AG09309 (cell line): ENCODE measurements at places on chromosomes 11 and 22.

DNA sequence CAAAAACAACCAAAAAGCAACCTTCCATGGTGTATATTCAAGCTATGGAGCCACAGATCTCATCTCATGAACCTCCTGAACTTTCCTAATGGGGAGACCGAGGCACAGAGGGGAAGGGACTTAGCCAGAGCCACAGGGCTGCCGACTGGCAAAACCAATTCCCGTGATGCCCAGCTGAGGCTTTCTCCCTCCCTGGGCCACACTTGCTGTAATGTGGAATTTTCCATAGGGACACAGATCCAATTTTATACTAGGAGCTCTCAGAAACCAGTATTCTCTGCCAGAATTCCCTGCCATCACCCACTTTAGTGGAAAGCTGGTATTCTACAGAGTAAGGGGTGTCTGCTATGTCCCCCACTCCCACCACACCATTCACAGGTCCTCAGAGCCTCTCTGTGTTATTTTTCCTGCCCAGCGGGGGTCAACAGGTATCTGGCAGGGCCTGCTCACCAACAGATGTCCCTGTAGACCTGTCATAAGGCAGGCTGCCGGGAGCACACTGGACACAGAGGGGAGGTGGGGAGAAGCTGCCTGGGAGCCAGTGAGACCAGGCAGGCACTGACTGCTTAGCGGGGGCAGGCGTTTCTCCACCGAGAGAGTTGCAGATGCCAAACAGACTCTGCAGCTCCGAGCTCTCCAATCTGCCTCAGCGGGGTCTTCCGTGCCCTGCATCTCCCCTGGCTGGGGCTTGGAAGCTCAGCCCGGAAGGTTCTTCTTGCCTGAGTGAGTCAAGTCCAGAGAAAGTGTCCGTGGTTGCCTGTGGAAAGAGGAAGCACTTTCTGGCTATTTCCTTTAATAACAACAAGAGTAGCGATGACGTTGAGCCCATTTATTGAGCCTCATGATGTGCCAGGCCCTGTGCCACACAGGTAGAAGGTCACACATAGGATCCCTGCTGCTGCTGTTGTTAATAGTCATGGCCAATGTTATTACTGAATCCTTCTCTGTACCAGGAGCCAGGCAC, 26.3 kb downstream of the RPS6KA4 start:
- DNase-seq, result no peak

GRCh38 chr11:134542401-134543165, 130.5 kb upstream of the B3GAT1 start:
- DNase-seq, result no peak

DNA sequence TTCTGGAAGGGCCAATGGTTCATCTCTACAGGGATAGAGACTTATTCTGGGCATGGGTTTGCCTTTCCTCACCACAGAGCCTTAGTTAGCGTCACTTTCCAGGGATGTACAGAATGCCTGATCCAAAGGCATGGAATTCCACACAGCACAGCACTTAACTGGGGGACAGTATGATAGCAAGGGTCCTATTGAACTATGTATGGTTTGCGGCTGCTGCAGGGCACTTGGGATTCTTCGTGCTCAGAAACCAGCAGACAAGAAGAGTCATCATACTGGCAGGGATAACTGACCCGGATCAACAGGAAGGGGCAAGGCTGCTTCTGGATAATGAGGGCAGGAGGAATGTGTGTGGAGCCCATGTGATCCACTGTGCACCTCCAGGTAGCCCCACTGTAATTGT, 105.7 kb downstream of the SWAP70 start:
- no peak for DNase-seq

GRCh38 chr11:12787847-12788246, 113.6 kb downstream of the TEAD1 start:
- no peak for DNase-seq

DNA sequence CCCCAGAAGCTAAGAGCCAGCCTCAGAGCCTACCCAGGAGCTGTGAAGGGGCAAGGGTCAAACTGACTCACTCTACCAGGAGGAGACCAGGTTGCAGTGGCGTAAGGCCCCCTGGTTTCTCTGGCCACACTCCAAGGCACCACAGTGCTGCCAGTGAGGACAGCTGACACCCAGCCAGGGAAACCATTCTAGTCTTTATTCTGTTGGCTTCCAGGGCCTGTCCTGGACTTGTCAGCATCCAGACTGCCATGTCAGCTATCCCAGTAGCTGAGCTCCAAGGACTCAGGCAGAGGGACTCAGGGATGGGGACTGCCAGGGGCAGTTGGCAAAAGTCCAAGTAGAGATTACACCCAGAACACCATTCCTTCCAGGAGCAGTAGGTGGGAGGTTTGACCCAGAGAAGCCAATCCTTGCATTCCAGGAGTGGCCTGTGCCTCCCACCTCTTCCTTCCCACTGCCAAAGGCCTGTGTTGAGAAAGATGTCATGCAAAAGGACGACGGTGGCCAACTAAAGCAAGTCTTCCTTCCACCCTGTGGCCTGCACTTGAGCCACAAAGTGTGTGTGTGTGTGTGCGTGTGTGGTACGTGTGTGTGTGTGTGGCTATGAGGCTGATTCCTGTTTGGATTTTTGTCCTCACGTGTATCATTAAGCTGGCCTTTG, 3.6 kb upstream of the MAPK8IP1 start:
- no peak for DNase-seq

DNA sequence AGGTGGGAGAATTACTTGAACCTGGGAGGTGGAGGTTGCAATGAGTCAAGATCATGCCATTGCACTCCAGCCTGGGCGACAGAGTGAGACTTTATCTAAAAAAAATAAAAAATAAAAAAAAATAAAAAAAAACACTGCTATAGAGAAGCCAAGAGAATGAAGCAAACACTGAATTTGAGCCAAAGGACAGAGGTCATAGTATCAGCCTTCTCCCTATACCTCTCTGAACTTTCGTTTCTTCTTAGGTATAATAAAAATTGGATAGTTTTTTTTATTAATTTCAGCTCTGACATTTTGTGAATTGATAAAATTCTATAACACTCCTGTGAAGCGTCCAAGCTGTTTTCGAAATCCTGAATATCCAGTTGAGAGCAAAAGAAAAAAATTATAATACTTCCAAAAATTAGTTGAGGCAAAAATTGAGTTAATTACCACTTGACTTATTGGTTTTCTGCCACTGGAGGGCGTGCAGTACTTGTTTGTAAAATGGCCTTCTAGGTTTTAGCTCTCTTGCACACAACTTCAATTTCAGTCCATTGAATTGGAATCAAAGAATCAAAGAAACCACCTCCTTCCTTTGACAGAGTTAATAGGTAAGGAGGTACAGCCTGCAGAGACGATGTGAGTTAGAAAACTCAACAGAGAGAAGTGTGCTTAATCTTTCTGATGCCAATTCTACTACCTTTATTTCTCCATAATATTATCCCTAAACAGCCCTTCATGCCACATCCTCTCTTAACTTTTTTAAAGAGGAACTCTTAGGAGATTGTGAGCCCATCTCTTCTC, 143.2 kb downstream of the BBOX1 start:
- DNase-seq, result peak; percentile 38
